Thoracic aorta (tissue), 2 donors: ENCODE measurements at places on chromosomes 13 and 19.

- DNase-seq, result no peak
These were observed 1.7 kb upstream of the PCDH17 start for GRCh38 chr13:57629821-57630235.

GRCh38 chr19:326871-327270, 17.7 kb downstream of the MIER2 start:
- no peak for DNase-seq

DNA sequence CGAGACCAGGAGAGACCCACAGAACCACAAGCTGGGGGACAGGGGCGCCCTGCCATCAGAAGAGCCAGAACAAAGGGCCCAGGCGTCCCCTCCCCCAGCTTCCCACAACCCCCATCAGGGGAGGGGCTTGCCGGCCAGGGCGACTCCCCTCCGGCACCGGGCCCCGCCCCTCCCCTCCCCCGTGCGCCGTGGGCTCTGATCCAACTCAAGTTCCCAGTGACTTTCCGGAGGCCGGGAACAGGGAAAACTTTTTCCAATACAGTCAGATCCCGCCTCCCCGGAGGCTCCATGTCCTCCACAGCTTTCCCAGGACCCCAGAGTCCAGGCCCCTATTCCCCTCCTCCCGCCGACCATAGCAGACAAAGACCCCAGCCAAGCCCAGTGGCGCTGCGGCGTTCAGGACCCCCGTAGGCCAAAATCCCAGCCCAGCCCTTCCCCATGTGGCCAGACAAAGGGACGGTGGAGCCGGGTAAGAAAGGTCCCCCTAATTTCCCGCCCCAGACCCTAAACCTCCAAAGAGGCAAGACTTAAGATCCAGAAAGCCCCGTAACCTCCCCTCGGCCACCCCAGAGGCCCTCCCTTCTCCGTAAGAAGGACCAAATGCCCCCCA, 673 bp downstream of the TEAD2 start:
- DNase-seq, result no peak

DNA sequence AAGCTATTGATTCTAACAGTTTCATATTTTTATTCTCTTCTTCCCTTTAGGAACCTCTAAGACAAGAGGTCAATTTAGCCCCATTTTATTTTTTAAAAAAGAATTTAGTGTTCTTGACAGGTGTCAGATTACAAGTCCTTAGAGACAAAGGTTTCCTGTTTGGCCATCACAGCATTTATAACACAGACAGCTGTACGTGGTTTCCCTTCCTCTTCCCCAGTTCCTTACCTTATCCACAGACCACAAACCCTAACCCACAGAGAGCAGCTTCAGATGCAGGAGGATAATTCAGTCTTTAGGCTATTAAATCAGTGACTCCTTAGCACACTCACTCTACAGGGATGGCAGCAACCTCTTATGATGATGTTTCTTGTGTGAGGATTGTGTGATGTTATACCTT, 1210.1 kb downstream of the DIAPH3 start:
- no peak for DNase-seq

DNA sequence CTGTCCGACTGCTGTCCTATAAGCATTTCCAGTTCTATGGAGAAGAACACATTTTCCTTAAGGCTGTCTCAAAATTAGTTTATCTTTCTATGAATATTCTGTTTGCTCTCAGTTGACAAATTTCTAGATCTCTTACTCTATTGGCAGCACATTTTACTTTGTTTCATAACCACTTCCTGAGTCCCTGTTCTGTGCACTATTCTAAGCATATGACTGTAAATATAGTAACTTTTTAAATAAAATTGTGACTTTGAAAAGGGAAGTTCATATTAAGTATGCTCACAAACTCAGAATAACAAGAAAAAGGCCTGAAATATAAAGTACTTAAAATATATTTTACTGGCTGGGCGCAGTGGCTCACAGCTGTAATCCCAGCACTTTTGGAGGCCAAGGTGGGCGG, 56.5 kb upstream of the HTR2A start:
- no peak for DNase-seq

DNA sequence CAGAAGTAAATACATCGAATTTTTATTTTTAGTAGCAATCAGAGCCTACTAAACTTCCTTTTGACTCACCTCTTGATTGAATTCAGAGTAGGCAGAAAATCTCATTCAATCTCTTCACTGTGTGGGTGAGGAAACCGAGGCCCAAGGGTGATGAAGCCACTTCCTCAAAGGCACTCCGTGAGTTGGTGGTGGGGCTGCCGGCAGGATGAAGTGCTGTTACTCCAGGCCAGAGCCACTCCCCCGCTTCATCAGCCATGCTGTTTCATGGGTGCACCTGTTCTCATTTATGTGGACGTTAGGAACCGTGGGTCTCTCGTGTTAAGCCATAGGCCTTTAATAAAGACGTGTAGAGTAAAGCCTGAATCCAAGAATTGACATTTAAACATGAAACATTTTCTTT, 13.2 kb downstream of the ING1 start:
- no peak for DNase-seq

DNA sequence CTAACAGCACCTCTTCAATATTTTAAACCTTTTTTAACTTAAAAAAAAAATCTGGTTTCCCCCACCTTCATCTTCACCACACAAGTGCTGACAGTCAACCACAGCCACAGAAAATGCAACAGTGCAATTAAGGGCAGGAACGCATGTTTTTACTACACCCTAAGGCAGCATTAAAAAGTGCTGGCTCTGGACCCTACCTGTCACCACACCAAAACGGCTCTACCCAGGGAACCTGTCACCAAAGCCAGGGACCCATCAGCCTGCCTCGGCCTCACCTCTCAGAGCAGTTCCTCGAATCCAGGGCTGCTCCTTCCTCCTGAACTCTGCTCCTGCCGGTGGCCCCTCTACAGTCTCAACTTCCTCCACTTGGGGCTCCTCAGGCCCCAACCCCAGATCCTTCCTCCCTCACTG, 22.5 kb upstream of the SLC35E1 start:
- no peak for DNase-seq

GRCh38 chr13:113407103-113407530, 43.2 kb upstream of the GRTP1 start:
- no peak for DNase-seq

GRCh38 chr13:113651511-113652403, 6.2 kb downstream of the ATP4B start:
- no peak for DNase-seq

DNA sequence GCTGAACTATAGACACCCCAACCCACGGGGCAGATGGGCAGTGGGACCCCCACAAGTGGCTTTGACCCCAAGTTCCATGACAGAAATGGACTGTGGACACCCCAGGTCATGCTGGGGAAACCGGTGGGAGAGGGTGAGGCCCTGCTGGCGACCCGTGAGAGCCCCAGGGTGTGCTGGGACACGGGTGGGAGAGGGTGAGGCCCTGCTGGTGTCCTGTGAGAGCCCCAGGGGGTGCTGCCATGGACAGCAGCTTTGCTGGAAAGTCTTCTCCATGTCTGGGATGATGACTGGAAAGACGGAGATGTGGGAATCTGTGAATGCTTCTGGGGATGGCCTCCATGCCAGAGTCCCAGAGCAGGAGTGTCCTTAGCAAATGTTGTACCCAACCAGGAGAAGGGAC, 148.4 kb downstream of the URI1 start:
- no peak for DNase-seq

DNA sequence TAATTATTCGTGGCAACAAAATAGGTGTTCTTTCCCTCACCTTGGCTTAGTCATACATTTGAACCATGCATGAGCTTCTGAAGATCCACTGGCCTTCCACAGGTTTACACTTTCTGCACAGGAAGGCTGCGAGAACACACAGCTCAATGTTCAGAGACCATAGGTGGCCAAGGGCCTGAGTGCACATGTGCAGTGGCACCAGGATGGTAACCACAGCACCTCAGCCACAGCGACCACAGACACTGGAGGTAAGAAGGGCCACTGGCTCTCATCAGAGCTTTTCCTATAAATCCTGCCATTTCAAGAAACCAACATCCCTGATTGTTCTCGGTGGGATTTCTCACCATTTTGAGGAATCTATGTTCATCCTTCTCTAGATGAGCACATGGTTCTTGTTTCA, 1.6 kb downstream of the DCLK1 start:
- no peak for DNase-seq

DNA sequence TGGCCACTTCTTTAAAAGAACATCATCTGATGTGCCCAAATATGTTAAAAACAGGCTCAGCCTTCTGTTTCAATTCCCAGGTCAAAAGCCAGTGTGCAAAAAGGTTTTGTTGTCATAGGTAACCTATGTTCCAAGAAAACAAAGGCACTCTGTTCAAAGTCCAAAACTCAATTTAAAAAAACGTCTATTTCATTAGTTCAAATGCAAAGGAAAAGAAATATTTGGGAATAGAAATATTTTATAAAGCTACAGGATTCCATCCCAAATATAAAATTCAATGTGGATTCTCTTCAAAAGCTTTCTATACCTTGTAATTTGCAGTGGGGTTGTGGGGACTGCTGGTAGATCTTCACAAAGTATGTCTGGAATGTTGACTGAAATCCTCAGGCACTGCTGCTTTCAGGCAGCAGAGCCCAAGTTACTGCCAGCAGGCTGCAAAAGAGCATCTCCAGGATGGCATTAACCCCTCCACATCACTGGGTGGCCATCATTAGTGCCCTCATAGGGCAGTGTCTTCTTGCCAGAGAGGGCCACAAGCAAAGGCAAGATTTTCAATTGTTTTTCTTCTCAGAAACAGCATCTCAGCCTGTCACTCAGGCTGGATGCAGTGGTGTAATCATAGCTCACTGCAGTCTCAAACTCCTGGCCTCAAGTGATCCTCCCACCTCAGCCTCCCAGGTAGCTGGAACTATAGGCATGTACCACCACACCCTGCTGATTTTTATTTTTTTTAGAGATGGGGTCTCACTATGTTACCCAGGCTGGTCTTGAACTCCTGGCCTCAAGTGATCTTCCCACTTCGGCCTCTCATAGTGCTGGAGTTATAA, 22.8 kb upstream of the STK24 start:
- no peak for DNase-seq

DNA sequence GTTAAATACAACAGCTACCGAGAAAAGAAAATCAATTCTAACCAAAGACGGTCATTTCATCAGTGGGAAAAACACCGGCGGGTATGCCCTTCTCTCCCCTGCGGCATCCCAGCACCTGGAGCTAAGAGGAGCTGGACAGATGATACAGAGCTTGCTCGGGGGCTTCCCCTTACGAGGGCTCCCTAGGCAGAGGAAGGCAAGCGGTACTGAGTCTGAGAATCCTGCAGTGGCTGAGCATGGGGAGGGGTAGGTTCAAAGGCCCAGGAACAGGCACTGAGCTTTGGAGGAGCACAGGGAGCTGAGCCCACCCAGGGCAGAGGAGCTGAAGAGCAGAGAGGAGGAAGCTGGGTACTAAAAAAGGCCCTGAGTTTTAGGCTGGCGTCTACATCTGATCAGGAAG, 12.7 kb downstream of the STK24 start:
- no peak for DNase-seq

DNA sequence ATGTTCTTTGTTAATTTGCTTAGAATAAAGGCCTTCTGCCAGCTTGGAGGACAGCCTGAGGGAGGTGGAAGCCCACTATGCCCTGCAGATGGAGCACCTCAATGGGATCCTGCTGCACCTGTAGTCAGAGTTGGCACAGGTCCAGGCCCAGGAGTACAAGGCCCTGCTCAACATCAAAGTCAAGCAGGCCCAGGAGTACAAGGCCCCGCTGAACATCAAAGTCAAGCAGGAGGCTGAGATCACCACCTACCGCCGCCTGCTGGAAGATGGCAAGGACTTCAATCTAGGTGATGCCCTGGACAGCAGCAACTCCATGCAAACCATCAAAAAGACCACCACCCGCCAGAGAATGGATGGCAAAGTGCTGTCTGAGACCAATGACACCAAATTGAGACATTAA, 41.7 kb downstream of the ZNF85 start:
- no peak for DNase-seq

- DNase-seq, result no peak
These were observed 118.6 kb downstream of the DLEU7 start for GRCh38 chr13:50724913-50725312.

DNA sequence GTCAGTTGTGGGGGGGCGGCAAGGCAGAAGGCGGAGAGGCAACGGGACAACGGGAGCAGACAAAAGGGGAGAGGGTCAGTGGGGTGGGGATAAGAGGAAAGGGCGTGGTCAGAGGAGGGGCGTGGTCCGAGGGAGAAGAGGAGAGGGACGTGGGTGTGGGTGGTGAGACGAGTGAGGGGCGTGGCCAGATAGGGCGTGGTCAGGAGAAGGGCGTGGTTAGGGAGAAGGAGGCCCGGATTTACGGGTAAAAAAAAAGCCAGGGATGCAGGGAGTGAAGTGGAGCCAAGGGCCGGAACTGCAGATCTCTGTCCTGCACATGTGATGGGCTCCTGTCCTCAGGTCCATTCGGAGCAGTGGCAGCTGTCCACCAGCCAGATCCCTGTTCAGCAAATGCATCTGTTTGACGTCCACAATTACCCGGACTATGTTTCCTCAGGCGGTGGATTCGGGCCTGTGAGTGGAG, 21.5 kb downstream of the CPT1C start:
- DNase-seq, result no peak

DNA sequence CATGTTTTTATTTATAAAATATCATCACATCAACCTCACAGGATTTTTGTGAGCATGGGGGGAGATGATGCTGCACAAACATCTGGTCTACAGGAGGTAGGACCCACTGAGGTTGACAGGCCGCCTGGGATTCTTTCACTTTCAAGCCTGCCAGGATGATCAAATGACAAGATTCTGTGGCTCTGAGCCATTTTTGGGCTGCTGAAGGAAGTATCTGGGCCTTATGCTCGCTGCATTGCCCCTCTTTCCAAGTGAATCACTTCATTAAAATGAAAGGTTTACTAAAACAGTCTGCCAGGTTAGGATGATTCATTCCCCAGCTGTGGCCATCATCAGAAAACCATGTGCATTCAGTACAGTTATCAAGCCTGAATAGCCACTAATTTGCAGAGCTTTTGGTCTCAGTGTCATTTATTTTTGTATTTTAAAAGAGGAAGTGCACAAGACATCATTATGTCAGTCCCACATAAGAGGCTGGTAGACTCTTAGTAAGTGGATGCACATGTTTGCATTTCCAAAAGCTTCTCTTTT, 34.4 kb downstream of the STARD13 start:
- peak; percentile 12 for DNase-seq

GRCh38 chr13:108302279-108302678, 32.8 kb downstream of the TNFSF13B start:
- DNase-seq, result no peak

- no peak for DNase-seq
These were observed 6.6 kb upstream of the TPTE2 start for GRCh38 chr13:19567820-19568534.

GRCh38 chr13:35179494-35179893, 237.4 kb downstream of the NBEA start:
- no peak for DNase-seq

DNA sequence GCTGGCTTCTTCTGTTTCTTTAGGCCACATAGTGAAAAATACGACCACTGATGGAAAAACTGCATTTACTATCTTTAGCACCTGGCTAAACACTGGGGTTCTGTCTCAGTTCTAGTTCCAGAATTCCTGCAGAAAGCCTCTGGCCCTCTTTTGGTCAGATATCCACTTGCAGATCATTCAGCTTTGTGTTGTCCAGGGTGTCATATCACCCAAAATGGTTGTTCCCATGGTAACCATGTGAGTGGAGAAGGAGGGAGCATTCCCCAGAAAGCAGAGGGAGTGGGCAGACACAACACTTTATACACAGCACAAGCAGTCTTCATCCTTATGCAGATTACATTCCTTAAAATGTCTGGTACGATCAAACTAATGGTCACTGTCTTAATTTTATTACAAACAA, 73.5 kb downstream of the CAB39L start:
- no peak for DNase-seq
